ENCODE measurements at places on chromosomes 2 and 18. TPM values are rescaled to one million over a fixed set of nuclear protein-coding genes. Genes with fewer than 3 reads are reported as not detected.

NOSTRIN gene
- 4.0 TPM for total RNA-seq

COL4A3 gene
- total RNA-seq = 0.34 TPM

CABLES1 gene
- 4.2 TPM for total RNA-seq

HOXD10 gene
- total RNA-seq = not detected

XDH gene
- 4.8 TPM for total RNA-seq
